ENCODE measurements at places on chromosomes 16 and 17.

DNA sequence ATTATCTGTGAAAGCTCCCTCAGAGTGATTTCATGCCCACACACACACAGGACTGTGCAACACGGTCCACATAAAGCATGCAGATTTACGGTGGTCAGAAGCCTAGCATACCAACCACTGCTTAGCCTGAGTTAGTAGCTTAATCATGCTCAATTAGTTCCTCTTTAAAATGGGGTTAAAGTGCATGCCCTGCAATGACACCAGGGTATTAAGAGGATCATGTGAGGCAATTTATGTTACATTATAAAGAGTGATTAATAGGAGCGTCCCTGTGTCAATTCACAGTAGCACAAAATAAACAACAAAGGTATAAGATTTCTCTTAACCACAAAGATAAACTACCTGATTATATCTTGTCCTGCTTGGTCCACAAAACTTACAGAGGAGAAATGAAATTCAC, 39.8 kb downstream of the C17orf67 start:
- DNase-seq = no peak

DNA sequence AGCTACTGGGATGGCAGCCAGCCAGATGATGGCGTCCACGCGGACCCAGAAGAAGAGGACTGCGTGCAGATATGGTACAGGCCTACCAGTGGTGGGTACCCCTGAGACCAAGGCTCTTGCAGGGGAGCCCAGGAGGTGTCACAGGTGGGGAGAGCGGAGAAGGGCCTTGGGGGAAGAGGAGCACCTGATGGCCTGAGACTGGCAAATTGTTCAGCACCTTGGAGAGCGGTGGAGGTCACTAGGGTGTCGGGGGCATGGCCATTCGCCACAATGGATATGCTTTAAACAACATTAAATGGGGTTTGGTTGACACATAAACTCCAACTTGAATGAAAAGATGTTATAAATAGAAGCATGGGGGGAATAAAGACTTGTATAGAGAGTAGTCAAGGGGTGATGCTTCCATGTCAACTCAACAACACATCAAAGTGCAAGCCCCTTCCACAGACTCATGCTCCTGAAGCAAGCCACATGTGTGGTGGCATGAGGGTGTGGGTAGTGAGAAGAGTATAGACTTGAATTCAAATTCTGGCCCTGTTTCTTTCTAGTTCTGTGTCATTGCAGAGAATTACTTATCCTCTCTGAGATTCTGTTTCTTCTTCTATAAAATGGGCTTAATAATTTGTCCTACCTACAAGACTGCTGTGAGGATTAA, 22.2 kb downstream of the CLEC19A start:
- DNase-seq = no peak

- no peak for DNase-seq
These were observed 14.8 kb downstream of the ERN1 start for GRCh38 chr17:64115043-64115698.

GRCh38 chr17:74362069-74362405, 369 bp upstream of the BTBD17 start:
- no peak for DNase-seq

DNA sequence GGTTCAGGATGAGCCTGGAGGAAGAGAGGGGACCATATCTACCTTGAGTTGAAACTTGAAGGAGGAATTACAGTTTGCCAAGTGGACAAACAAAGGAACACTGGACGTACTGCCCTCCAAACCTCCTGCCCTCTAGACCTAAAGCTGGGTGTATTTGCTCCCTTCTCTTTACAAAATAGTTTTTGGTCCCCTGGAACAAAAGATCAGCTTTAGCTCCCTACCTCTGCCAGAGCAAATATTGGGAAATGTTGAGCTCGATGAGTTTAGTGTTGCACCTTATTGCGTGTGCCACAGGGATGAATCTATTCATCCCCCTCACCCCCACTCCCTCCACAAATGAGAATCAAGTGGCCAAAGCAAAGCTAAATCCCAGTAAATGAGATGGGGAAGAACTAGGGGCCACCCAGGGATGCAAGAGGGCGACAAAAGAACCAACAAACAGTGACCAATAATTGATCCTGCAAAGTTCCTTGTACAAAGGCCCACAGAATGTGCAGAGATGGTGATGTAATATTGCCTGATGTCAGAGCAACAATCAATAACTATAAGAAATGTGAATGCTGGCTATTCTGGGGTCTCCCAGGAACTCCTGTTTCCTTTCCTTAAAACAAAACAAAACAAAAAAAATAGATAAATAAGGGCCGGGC, 17.2 kb upstream of the TAT start:
- DNase-seq = no peak

GRCh38 chr17:65389426-65389825, 172.0 kb downstream of the AXIN2 start:
- DNase-seq = no peak

DNA sequence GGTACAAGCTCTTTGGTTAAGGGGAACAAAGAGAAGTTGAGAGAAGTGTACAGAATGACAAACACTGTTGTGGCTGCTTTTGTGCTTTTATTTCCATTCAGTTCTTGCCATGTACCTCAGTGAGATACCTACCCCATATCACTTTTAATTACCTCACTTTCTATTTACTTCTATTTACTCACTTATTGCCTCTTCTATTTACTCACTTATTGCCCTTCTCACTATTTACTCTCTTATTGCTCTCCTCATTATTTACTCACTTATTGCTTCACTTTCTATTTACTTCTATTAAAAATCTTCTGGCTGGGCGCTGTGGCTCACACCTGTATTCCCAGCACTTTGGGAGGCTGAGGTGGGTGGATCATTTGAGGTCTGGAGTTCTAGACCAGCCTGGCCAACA, 41.9 kb downstream of the MBTD1 start:
- no peak for DNase-seq

- DNase-seq = no peak
These were observed 54.5 kb upstream of the ANKFN1 start for GRCh38 chr17:56098746-56099145.

- DNase-seq = no peak
These were observed 61.5 kb downstream of the RBFOX3 start for GRCh38 chr17:79549141-79549915.

GRCh38 chr17:1331708-1332107, 52.2 kb downstream of the TRARG1 start:
- DNase-seq = no peak

GRCh38 chr17:56114469-56114868, 38.8 kb upstream of the ANKFN1 start:
- no peak for DNase-seq

DNA sequence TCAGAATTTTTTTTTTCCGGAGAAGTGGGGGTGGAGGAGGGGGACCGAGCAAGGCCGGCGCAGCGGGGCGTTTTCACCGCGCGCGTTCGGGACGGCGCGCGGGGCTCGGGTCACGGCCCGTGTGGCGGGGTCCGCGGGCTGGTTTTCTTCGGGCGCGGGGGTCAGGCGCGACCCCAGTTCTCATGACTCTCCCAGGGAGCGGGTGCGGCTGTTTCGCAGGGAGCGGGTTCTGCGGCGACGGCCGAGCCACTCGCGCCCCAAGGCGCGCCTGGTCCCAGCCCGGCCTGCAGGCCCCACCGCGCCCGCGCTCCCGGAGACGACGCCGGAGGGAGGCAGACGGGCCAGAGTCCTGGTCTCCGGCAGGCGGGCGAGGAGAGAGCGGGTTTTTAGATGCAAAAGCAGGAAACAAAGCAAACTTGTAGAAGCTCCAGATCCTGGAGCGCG, 1.0 kb downstream of the BAHCC1 start:
- no peak for DNase-seq

GRCh38 chr17:27218719-27219488, 75.0 kb upstream of the WSB1 start:
- DNase-seq = no peak

DNA sequence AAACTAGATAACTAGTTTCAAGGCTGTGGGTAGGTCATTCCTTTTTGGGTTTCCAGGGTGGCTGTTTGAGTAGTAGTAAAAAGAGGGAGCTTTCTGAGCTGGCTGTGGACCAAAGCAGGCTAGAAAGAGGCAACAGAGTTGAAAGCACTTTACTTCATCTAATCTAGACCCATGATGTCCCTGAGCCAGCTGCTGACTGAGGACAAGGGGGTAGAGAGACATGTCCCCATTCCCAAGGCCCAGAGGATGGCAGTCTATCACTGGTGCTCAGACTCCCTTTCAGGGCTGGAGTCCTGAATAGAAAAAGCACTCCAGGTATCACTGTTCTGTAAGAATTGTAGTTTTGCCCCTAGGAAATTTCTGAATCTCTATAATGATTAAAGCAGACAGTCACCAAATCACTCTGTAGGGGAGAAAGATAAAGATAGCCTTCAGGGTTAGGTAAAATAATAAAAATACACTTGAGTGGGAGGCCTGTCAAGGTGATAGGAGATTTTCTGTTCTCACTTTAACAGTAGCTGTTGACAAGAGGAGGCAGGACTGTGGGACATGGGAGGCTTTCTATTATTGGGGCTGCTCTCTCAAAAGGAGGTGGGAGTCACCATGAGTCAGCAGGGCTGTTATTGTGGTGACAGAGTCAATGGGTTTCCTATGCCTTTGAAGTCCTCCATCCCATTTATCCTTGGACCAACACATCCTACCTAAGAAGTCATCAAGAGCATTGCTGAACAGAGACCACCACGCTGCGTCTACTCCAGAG, 190.2 kb upstream of the MPHOSPH6 start:
- no peak for DNase-seq

DNA sequence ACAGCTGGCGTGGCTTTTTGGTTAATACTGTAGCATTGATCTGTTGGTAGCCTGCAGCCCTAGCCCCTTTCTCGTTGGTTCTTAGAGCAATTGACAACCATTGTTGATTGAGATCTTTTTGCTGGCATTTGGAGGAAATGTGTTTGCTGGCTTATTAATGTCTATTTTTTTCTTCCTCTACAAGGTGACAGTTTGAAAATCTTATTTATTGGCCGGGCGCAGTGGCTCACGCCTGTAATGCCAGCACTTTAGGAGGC, 1.8 kb downstream of the ATXN2L start:
- no peak for DNase-seq

- DNase-seq = no peak
These were observed 150.5 kb upstream of the SOX9 start for GRCh38 chr17:71970312-71970711.

DNA sequence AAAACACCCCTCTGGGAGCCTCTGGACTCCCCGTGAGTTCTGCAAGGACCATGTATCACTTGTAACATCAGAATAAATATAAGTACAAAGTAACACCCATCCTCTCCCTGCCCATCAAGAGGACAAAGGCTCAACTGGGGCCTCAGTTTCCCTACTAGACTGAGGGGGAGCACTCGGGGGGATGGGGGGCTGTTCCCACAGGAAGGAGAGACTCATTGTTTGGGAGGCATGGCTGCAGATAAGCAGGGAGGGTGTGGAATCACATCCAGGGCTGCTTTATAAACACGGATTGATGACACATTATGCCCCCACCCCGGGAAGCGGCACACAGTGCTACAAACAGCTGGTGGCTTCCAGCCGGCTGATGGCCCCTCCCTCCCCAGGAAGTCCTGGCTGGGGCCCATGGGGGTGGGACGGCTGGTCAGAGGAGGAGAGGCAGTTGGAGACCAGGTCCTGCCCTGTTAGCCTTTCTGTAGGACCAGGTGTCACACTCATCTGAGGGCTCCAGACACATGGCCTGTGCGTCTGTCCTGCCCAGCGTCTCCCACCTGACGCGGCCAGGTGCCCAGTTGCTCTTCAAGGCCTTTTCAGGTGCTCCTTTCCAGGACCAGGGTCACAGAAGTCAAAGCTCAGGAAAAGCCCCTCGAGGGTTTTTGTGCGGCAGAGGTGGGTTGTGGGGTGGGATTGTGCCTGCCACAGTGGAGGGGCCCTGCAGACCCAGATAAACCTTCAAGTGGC, 1.3 kb upstream of the MPG start:
- DNase-seq = no peak

DNA sequence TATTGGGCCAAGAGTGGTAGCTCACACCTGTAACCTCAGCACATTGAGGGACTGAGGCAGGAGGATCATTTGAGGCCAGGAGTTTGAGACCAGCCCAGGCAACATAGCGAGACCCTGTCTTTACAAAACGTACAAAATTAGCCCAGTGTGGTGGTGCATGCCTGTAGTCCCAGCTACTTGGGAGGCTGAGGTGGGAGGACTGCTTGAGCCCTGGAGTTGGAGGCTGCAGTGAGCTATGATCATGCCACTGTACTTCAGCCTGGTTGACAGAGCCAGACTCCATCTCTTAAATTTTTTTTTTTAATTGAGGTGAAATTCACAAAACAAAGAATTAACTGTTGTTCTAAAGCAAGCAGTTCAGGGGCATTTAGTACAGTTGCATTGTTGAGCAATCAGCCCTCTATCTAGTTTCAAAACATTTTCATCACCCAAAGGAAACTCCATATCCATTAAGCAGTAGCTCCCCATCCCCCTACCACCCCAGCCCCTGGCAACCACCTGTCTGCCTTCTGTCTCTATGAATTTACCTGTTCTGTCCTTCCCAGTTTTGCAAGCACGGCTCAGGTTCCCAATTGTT, 15.6 kb downstream of the SNX29 start:
- no peak for DNase-seq

DNA sequence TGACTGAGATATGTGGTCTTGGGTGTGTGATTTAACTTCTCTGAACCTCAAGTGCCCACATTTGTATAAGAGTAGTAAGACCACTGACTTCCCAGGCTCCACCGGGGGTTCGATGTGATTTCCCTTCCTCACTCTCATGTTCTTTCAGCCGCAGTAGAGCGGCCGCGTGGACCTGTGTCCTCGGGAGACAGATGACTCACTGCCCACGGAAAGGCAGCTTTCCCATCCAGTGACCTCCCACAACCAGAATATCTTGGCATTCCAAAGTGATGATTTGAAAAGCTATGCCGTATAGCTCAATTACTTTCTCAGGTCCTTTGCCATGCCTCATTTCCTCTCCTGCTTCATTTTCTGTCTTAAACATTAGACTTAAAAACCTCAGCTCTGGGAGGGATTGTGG, 73.6 kb downstream of the IL21R start:
- DNase-seq = no peak

DNA sequence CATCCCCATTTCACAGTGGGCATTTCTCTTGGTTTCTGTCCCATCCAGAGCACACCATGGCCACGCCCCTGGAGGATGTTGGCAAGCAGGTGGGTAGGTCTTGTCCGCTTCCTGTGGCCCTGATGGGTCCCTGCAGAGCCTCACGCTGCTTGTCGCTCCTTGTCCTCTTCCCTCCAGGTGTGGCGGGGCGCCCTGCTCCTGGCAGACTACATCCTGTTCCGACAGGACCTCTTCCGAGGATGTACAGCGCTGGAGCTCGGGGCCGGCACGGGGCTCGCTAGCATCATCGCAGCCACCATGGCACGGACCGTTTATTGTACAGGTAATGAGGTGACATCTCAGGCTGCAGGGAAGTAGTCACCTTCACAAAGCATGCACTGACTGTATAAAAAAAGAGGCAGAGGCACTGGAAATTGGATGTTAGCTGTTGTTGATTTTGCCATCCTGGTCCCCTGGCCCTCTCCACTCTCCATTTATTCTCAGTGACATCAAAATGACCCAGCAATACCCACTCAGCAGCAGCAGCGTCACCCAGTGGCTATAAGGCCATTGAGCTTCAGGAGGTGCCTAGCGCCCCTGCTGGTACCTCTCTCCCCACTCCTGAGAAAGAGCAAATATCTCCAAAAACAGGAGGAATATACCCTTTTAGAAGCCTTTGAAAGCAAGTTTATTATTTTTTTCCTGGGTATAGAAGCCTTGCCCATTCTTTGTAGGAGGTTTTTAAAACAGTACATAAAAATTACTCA, 13.7 kb downstream of the METTL22 start:
- no peak for DNase-seq

Data from activated CD4-positive, alpha-beta T cell treated with anti-CD3 and anti-CD28 coated beads, Interleukin-2, amount 50 U/mL, for 24 hours (primary cell).